Kidney (tissue), 22 donors: ENCODE measurements at places on chromosomes 3 and 15. TPM values are rescaled to one million over a fixed set of nuclear protein-coding genes. Genes with fewer than 3 reads are reported as not detected.

DNA sequence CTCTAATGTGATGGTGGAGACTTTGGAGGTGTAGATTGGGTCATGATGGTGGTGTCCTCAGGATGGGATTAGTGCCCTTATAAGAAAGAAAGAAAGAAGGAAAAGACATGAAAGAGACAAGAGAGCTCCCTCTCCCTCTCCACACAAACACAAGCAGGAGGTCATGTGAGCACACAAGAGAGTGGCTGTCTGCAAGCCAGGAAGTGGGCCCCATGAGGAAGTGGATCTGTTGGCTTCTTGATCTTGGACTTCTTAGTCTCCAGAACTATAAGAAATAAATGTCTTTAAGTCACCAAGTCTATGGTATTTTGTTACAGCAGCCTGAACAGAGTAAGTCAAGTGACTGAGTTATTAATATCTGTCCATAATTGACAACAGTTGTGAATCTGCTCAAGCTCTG, 17.1 kb downstream of the IQCB1 start:
- peaks cover 10% of the 10 kb centered on the region for H3K36me3 ChIP-seq
- H3K4me3 ChIP-seq = no peak overlapping the region
- H3K27me3 ChIP-seq = no peaks in the 10 kb centered on the region
- no peak for DNase-seq
- H3K27ac ChIP-seq = no peak overlapping the region

DNA sequence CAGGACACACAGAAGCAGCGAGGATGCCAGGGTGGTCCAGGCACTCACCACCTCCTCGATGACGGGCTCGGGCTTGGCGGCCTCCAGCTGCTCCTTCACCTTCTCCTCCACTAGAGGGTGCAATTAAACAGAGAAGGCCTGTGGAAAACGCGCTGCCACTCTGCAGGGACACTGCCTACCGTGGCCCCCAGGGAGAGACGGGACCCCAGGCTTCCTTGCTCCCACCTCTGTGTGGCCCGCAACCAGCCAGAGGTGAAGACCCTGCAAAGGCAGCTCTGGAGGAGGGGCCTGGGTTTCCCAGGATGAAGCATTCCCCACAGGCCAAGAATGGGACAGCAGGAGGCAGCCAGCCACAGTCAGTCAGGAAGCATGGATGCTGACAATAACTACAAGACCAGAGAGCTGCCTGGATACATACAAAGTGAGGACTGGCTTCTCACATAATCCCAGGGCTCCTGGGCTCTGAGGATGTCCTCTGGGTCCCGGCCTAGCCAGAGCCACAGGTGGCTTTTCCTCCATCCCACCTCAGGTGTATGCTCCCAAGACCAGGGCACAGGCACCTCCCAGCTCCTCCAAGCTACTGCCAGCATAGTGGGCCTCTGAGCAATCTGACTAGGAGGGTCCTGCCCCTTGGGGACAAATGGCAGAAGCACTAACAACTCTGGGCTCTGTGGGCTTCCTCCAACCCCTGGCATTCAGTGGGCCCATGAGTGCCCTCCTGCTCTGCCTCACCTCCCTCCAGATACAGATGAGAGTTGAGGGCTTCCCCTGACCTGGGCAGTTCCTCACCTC, 46.2 kb downstream of the PTH1R start:
- no peak overlapping the region for H3K4me3 ChIP-seq
- H3K27ac ChIP-seq = no peak overlapping the region
- DNase-seq = peak; percentile 49
- H3K36me3 ChIP-seq = peaks cover 40% of the 10 kb centered on the region
- H3K4me1 ChIP-seq = peaks cover 23% of the 10 kb centered on the region

DNA sequence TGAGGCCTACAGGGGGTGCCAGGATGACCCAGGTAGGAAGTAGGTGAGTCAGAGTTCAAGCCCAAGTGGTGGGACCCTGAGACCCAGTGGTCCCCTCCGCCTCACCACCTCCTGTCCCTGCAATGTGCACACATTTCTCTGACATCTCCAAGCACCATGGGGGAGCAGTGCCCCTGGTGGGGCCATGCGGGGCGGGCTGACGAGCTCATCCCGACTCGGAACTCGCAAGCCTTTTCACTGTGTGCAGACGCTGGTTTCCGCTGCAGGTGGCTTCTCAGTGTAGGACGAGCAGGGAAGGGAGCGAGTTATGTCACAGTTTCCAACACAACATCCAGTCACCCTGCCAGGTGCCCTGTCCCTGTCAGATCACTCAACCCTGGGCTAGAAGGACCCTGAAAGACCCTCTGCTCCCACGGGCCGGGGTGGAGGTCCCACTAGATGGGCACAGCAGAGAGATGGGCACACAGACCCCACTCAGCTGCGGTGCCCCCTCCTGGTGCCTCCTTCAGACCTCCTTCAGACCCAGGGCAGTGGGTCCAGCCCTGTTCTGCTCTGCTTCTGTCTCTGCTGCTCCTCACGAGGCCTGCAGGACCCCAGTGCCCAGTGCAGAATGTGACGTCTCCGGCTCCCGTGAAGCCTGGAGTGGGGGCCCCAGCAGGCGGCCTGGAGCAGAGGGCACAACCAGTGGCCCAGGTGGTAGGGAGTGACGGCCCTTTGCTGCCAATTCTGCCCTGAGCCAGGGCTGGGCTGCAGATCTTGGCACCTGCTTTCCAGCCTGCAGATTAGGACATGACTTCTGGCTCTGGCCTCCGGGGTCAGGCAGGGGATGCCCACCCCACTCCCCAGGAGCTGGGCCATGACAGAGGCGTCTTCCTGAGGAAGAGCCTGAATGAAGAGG, 102.0 kb upstream of the RPL32 start:
- no peak overlapping the region for H3K4me3 ChIP-seq
- H3K27me3 ChIP-seq = no peaks in the 10 kb centered on the region
- H3K36me3 ChIP-seq = no peaks in the 10 kb centered on the region

- peaks cover 6% of the 10 kb centered on the region for H3K36me3 ChIP-seq
- no peak for DNase-seq
- no peak overlapping the region for H3K4me3 ChIP-seq
- H3K4me1 ChIP-seq = no peaks in the 10 kb centered on the region
- no peaks in the 10 kb centered on the region for H3K27me3 ChIP-seq
- no peak overlapping the region for H3K27ac ChIP-seq
Observed at GRCh38 chr3:30642849-30643361, 36.5 kb downstream of the TGFBR2 start.

- no peak overlapping the region for H3K4me3 ChIP-seq
- no peaks in the 10 kb centered on the region for H3K36me3 ChIP-seq
- H3K27ac ChIP-seq = no peak overlapping the region
- DNase-seq = peak; percentile 85
- H3K27me3 ChIP-seq = no peaks in the 10 kb centered on the region
Observed at GRCh38 chr15:23869396-23869795, 182.3 kb upstream of the NDN start.

DNA sequence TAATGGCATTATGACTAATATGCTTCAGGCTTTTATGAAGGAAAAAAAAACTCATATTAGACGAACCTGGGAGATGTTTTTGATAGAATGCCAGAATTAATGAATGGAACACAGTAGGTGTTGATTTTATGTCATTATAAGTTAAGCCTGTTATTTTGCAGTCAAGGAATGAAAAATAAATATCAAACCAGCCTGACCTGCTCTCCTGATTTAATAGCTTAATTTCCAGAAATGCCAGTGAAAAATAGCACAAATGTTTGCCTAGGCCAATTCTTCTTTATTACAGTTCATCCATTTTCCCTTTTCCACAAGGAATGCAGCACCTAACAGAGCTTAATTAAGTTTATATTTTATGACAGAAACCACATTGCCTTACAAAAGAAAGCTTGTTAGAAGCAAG, 292.0 kb downstream of the TBL1XR1 start:
- no peaks in the 10 kb centered on the region for H3K27me3 ChIP-seq
- no peak overlapping the region for H3K27ac ChIP-seq
- no peak for DNase-seq

- no peaks in the 10 kb centered on the region for H3K36me3 ChIP-seq
- H3K27ac ChIP-seq = no peak overlapping the region
- peaks cover 2% of the 10 kb centered on the region for H3K4me1 ChIP-seq
- no peak overlapping the region for H3K4me3 ChIP-seq
- no peaks in the 10 kb centered on the region for H3K27me3 ChIP-seq
Observed at GRCh38 chr3:52110502-52110901, 43.7 kb downstream of the POC1A start.

MOBP gene
- total RNA-seq = 0.16 TPM

DNA sequence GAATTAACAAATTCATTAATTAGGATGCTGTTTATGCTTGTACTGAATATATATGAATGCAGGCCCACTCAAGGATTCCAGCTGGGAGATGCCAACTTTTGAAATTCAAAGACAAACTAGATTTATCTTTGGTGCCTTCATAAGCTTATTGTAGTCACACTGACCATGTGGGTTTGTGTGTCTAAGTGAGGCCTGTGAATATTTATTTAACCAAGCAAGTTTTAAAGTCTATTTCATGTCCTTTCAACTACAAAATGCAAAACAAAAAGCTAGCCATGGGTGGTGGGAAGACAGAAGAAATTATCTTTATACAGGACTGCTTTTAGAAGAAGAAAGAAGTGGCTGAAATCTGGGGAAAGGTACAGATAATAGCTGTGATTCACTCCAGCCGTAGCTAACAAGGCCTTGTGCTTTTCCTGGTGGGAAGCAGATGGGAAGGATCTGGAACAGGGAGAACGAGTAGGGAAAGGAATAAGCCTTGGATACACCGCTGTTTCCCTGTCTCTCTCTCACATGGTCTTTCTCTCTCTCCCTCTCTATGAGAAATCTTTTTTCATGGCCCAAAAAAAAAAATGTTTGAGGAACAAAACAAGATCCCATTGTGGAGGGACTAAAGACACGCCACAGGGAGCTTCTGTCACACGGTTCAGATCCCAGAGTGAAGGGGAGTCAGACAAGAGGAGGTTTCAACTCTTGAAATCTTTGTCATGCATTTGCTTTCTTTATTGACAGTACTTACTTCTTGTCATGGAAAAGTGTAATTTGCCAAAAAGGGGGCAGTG, 225.5 kb downstream of the RORA start:
- no peaks in the 10 kb centered on the region for H3K27me3 ChIP-seq
- H3K27ac ChIP-seq = no peak overlapping the region
- no peak for DNase-seq
- no peaks in the 10 kb centered on the region for H3K36me3 ChIP-seq

- H3K4me3 ChIP-seq = no peak overlapping the region
- no peaks in the 10 kb centered on the region for H3K27me3 ChIP-seq
- peak; percentile 21 for DNase-seq
- H3K27ac ChIP-seq = peak overlapping the region; percentile 14
Observed at GRCh38 chr3:129620828-129621559, 14.5 kb upstream of the PLXND1 start.

- H3K36me3 ChIP-seq = no peaks in the 10 kb centered on the region
- H3K27ac ChIP-seq = no peak overlapping the region
- no peaks in the 10 kb centered on the region for H3K4me1 ChIP-seq
- H3K4me3 ChIP-seq = no peak overlapping the region
Observed at GRCh38 chr15:36658898-36659639, 79.6 kb downstream of the CDIN1 start.

DNA sequence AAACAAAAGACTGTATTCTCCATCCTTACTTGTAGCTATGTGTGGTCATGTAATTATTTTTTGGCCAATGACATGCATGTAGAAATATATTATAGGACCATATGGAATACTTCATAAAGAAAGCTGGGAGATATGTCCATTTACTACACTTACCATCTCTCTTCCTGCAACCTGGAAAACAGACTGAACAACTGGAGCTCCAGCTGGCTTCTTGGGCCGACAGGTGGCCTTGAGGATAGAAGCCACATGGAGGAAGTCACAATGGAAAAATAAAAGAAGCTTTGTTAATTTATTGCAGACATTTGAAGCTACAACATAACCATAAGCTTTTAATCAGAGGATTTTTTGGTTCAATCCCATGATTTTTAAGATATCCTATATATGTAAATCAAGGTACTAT, 167.9 kb upstream of the CBLB start:
- H3K4me1 ChIP-seq = no peaks in the 10 kb centered on the region
- DNase-seq = no peak
- H3K27ac ChIP-seq = no peak overlapping the region
- no peaks in the 10 kb centered on the region for H3K36me3 ChIP-seq
- no peak overlapping the region for H3K4me3 ChIP-seq

DNA sequence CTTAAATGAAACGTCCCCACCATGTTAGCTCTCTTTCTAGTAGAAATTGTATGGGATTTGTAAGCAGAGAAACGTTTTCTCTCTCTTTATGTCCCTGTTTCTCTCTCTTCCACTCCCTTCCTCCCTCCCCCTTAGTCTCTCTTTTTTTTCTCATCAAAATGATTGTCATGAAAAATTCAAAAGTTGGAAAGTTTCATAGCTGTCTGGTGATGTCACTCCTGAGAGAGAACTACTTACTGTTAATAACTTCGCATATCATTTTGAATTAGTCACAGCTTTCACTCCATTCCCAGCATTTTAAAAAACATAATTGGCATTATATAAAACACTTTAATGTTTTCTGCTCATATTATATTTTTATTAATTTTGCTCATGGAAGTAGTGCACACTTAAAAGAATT, 331.1 kb downstream of the C3orf38 start:
- H3K4me1 ChIP-seq = no peaks in the 10 kb centered on the region
- H3K27me3 ChIP-seq = no peaks in the 10 kb centered on the region
- DNase-seq = no peak
- no peaks in the 10 kb centered on the region for H3K36me3 ChIP-seq

RASGRF1 gene
- total RNA-seq = 0.98 TPM

- H3K36me3 ChIP-seq = no peaks in the 10 kb centered on the region
- no peaks in the 10 kb centered on the region for H3K27me3 ChIP-seq
- no peaks in the 10 kb centered on the region for H3K4me1 ChIP-seq
Observed at GRCh38 chr3:157602424-157602823, 99.2 kb upstream of the VEPH1 start.

GRCh38 chr3:24004171-24004938, 59.3 kb downstream of the NR1D2 start:
- H3K4me3 ChIP-seq = no peak overlapping the region
- no peak for DNase-seq
- H3K27me3 ChIP-seq = no peaks in the 10 kb centered on the region
- H3K27ac ChIP-seq = no peak overlapping the region
- H3K4me1 ChIP-seq = no peaks in the 10 kb centered on the region
- no peaks in the 10 kb centered on the region for H3K36me3 ChIP-seq

DNA sequence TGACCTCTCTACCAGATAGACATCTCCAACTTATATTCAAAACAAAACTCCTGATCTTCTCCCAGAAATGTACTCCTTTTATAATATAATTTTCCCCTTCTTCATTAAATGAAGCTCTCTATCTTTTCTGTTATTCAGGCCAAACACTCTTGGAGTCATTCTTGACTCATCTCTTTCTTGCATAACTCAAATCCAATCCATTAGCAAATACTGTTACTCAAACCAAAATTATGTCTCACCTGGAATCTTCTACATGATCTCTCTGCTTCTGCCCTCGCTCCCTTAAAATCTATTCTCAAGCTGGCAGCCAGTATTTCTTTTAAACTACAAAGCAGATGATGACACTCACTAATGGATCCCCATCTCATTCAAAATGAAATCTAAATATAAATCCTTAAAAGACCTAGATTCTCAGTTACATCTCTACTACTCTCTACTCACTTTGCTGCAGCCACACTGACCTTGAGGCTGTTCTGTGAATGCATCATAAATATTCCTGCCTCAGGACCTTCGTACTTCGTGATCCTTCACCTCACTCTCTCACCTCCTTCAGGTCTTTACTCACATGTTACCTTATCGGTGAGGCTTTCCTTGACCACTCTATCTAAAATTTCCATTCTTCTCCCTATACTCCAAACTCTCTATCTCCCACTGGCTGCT, 160.9 kb downstream of the TBC1D5 start:
- no peak for DNase-seq
- H3K27me3 ChIP-seq = no peaks in the 10 kb centered on the region
- H3K36me3 ChIP-seq = no peaks in the 10 kb centered on the region
- H3K4me3 ChIP-seq = no peak overlapping the region
- H3K4me1 ChIP-seq = no peaks in the 10 kb centered on the region

GRCh38 chr3:54550221-54550977, 377.5 kb downstream of the LRTM1 start:
- no peaks in the 10 kb centered on the region for H3K4me1 ChIP-seq
- no peak overlapping the region for H3K27ac ChIP-seq
- no peaks in the 10 kb centered on the region for H3K36me3 ChIP-seq
- no peak for DNase-seq

CA12 gene
- 237 TPM for total RNA-seq
